ENCODE measurements at places on chromosomes 7 and 10.

DNA sequence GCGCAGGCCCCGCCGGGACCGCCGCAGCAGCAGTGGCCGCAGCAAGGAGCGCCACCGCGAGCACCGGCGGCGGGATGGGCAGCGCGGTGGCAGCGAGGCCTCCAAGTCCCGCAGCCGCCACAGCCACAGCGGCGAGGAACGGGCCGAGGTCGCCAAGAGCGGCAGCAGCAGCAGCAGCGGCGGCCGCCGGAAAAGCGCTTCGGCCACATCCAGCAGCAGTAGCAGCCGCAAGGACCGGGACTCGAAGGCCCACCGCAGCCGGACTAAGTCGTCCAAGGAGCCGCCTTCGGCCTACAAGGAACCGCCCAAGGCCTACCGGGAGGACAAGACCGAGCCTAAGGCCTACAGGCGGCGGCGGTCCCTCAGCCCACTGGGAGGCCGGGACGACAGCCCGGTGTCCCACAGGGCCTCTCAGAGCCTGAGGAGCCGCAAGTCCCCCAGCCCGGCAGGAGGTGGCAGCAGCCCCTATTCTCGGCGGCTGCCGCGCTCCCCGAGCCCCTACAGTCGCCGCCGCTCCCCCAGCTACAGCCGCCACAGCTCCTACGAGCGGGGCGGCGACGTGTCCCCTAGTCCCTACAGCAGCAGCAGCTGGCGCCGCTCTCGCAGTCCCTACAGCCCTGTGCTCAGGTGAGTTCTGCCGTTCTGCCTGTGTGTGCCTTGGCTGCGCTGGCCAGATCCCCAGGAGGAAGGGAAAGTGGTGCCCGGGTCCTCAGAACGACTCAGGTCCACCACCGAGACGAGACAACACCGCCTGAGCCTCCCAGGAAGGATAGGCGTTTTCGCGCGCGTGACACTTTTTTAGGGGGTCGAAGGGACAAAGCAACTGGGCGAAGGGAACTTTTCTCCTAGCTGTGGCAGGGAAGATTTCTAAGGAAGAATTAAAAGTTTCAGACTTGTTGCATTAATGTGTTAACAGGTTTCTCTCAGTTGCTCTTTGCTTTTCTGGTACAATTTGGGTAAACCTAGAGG is 1.5 kb downstream of the CDK13 start:
- DNase-seq: peak; percentile 59

GRCh38 chr10:45147000-45147399 is 146.3 kb downstream of the ZNF22 start:
- DNase-seq: no peak

DNA sequence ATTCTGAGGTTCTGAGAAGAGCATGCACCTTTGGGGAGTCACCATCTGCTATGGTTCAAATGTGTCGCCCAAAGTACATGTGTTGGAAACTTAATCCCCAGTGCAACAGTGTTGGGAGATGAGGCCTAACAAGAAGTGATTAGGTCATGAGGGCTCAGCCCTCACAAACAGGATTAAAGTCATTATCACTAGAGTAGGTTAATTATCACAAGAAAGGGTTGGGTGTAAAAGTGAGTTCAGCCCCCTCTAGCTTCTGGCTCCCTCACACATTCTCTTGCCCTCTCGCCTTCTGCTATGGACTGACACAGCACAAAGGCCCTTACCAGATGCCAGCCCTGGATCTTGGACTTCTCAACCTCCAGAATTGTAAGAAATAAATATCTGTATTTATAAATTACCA is 100.3 kb upstream of the C10orf90 start:
- no peak for DNase-seq

- no peak for DNase-seq
Measured at GRCh38 chr10:73905256-73906020, 5.5 kb upstream of the PLAU start.

- no peak for DNase-seq
Measured at GRCh38 chr7:86911659-86912058, 147.8 kb downstream of the ELAPOR2 start.

- DNase-seq: no peak
Measured at GRCh38 chr7:102146122-102146521, 140.5 kb upstream of the SH2B2 start.

DNA sequence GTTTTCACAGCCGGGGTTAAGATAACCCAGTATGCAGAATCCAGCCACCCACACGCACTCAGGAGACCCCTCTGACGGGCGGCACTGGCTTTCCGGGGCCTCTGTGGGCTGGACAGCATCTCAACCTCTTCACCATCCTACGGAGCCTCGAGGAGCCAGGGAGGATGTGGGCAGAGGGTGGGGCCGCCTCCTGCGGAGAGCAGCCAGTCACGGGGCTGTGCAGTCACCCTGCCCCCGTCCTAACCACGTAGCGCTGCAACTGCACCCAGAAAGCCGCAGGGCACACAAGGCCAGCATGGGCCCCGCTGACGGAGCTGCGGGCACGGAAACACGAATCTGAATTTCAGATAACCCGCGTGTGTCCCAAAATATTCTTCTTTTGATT is 270.3 kb downstream of the ELFN1 start:
- peak; percentile 87 for DNase-seq

DNA sequence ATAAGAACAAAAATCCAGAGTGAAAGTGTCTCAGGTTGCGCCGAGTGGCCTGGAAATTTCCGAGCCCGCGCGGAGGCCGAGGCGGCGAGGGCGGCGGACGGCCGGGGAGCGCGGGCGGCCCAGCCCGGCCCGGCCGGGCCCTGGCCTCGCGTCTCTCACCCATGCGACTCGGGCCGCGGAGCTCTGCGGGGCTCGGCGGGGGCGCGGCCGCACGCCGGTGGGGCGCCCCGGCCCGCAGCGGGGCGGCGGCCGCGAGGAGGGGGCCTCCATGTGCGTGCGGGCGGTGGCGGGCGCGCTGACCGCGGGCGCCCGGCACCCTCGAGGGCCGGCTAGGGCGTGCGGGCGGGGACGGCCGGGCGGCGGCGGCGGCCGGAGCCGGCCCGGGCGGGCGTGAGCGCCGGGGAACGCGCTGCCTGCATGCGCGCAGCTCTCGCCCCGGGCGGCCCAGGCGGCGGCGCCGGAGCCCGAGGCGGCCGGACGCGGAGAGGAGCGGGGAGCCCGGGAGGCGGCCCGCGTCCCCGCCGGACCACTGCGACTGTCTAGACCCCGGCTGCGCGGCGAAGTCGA is 302 bp upstream of the EN2 start:
- DNase-seq: no peak

All from stimulated activated naive CD4-positive, alpha-beta T cell treated with Interleukin-2 at 50 U/mL for 16 hours (primary cell).